ENCODE measurements at places on chromosomes 3 and 15.

DNA sequence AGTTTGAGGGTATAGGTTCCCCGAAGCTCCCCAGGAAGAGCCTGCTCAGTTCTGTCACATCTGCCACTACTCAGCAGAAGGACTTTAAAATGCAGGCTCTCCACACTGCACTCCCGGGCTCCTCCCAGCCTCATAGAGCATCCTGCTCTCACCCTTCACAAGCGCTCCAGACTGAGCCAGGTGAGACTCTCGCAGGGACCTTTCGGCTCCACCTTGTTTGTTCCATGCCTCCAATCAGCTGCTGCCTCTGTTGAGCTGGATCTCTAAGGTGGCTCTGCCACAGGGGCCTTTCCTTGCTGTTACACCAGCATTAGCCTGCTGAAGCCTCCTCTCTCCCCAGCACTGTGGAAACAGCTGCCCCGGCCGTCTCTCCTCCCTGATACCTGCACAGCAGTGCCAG is 56.1 kb downstream of the SLCO3A1 start:
- DNase-seq, result no peak

DNA sequence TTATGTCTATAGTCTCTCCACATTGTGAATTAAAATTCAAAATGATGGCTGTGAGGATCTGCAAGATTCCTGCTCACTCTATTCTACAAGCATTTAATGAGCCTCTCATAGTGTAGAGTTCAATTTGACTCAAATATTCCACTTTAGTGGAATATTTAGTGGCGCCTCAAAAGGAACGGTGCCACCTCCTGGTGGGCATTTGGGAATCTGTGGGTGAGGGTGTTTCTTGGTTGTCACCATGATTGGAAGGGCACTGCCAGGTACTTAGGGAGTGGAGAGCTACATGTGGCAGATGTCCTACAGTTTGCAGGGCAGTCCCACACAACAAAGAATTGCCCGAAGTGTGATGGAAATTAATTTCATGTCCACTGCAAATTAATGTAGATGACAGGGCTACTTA is 21.5 kb upstream of the KCNMB3 start:
- no peak for DNase-seq

- no peak for DNase-seq
Measured at GRCh38 chr15:40618906-40619305, 24.9 kb downstream of the KNL1 start.

DNA sequence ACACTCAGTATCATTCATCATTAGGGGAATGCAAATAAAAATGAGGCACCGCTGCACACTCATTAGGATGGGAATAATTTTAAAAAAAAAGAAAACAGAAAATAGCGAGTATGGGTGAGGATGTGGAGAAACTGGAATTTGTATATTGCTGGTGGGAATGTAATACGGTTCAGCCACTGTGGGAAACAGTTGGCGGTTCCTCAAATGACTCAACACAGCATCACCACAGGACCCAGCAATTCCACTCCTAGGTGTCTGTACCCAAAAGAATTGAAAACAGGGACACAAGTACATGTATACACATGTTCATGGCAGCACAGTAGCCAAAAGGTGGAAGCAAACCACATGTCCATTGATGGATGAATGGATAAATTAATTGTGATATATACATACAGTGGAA is 35.2 kb upstream of the RFTN1 start:
- DNase-seq, result no peak

DNA sequence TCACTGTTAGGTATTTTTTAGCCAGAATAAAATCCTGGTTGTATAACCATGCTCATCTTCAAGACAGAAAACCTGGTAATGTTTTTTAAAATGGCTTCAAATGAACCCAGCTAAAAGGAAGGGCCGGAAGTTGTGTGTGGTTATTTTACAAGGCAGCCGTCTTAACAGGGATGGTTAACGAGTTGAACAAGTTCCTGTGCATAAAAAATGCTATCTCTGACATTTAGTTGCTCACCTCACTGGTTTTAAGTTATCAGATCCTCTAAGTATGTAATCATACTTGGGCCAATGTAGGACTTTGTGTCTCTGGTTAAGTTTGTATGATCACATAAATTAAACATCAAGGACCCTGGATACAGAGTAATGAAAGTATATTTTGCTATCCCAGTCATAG is 2.1 kb downstream of the ATP11B start:
- DNase-seq, result no peak

- no peak for DNase-seq
Measured at GRCh38 chr3:150783920-150784746, 21.2 kb upstream of the SIAH2 start.

GRCh38 chr3:2897821-2898220 is 212.4 kb downstream of the IL5RA start:
- DNase-seq, result no peak

- no peak for DNase-seq
Measured at GRCh38 chr3:143139762-143140161, 20.2 kb downstream of the CHST2 start.

- DNase-seq, result no peak
Measured at GRCh38 chr15:60513676-60514075, 34.7 kb upstream of the ICE2 start.

GRCh38 chr15:49847423-49848281 is 226.8 kb downstream of the DTWD1 start:
- DNase-seq, result no peak
